ENCODE measurements at places on chromosomes 7 and 10.

GRCh38 chr10:75234683-75235374, 928 bp downstream of the COMTD1 start:
- peak; percentile 51 for DNase-seq

GRCh38 chr10:70590655-70591416, 11.7 kb downstream of the PRF1 start:
- peak; percentile 21 for DNase-seq

DNA sequence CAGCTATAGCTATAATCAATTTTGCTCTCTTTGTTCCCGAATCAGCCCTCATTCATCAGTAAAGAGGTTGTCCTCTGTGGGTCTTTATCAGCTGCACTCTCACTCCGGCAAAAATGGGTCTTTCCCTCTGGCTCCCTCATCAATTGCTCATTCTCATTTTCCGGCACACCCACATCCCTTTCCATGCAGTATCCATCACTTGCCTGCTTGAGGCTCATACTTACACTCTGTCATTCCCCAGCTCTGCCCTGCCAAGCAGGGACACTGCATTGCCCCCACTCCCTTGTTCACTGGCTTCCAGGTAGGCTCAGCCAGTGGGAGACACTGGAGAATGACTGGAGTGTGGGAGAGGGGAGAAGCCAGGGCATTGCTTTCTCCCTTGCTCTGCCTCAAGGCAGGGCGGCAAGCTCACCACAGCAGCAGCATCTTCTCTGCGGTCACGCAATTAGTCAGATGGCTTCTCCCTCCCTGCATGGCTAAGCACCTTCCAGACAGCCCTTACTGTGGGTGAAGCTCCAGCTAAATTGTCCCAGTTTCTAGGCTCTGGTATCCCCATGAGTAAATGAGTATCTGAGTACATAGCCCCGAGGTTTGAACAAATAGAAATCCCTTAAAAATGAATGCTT, 470.7 kb upstream of the LRRN3 start:
- DNase-seq, result no peak

GRCh38 chr7:134900166-134900982, 85.9 kb upstream of the AGBL3 start:
- DNase-seq, result peak; percentile 24

DNA sequence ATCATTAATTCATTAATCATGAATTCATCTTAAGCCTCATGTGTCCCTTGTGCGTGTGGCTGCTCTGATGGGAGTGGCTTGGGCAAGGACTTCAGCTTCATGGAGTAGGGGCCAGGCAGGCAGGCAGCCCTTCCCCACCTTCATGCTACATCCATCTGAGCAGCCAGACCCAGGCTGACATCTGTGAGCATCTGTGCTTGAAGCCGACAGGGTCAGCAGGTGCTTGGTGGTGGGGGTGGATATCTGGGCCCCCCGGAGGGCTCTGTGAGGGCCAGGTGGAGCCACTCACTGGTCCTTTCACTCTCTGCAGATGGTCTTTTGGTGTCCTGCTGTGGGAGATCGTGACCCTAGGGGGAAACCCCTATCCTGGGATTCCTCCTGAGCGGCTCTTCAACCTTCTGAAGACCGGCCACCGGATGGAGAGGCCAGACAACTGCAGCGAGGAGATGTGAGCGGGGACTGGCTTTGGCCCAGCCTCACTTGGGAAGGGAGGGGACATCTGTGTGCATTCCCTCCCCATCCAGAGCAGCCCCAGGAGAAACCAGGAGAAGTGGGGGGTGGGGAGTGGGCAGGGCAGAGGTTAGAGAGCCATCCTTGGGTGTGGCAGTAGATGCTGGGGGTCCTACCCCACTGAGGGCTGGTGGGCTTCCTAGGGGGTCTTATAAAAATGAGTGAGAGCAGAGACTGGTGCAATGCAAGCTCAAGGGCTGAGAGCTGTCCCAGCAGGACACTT, 14.7 kb upstream of the CSGALNACT2 start:
- peak; percentile 25 for DNase-seq

DNA sequence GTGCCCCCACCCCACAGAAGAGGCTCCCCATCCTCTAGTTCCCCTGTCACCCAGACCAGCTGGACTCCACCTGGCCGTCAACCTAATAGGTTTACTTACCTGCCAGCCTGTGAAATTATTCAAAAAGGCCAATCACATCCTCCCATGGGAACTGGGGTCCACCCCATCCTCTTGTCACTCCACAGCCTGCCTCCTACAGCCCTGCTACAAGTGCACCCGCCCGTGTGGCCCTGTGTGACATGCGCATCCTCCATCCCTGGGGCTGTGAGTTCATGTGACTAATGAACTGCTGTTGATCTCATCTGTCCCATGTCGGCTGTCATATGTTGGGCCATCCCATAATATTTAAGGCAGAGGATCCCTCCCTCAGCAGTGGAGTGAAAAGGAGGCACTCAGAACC, 39.4 kb downstream of the AOC1 start:
- no peak for DNase-seq

DNA sequence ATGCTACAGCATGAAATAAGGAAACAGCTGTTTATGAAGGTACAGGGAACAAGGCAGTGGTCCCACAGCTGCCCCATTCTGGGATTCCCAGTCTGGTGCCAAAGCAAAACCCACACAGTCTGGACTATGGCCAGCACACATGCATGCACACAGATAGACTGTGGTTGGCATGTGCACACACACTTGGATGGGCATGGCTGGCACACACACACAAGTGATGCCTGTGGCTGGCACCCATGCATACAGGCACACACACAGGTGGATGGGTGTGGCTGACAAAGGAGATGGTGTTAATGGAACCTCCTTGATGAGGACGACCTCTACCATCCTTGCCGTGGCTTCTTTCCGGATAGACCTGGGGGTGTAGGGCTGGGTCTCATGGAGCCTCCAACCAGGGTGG, 114.0 kb upstream of the LYZL2 start:
- DNase-seq, result no peak

DNA sequence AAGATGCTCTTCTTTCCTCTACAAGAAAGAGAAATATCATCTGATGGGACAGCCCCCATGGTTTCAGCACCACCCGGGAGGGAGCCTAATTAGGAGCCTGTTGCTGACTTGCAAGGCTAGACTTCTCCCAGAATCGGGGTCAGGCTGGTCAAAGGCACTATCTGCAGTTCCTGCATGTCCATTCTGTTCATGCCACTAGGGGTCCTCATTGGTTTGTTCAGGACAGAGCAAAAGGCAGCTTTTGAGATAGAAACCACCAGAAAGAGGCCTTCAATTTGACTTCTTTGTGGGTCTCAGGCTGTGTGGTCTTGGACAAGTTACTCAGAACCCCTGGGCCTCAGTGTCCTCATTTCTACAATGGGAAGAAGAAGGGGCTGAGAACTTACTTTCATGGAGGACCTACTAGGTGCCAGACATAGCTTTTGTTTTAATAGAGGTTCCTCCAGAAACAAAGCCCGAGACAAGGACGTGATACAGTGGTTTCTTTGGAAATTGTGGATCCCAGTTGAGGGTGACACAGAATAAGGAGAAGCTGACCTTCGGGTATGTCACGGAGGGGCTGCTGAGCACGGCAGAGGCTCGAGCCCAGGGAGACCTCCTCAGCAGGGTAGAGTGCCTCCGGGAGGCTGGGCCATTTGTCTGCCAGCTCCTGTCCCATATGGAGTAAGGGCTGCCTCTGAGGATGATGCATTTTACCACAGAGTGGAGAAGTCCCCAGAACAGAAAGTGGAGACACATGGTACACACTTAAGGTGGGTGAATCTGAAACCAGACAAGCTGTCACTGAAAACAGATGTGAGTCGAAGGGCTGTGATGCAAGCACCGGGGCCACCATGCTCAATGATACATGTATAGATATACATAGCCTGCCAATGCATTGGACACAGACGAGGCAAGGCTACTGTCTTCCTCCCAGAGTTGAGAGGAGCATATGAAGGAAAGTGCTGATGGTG, 33.1 kb upstream of the NEUROD6 start:
- peak; percentile 62 for DNase-seq

- no peak for DNase-seq
Observed at GRCh38 chr7:139078911-139079310, 30.6 kb downstream of the ZC3HAV1 start.

GRCh38 chr10:4131407-4132215, 346.6 kb upstream of the KLF6 start:
- no peak for DNase-seq

- DNase-seq, result no peak
Observed at GRCh38 chr7:114264023-114264422, 150.6 kb upstream of the FOXP2 start.

GRCh38 chr10:11602358-11602757, 9.1 kb downstream of the USP6NL start:
- DNase-seq, result no peak

GRCh38 chr7:86665669-86666068, 22.0 kb downstream of the GRM3 start:
- DNase-seq, result no peak

DNA sequence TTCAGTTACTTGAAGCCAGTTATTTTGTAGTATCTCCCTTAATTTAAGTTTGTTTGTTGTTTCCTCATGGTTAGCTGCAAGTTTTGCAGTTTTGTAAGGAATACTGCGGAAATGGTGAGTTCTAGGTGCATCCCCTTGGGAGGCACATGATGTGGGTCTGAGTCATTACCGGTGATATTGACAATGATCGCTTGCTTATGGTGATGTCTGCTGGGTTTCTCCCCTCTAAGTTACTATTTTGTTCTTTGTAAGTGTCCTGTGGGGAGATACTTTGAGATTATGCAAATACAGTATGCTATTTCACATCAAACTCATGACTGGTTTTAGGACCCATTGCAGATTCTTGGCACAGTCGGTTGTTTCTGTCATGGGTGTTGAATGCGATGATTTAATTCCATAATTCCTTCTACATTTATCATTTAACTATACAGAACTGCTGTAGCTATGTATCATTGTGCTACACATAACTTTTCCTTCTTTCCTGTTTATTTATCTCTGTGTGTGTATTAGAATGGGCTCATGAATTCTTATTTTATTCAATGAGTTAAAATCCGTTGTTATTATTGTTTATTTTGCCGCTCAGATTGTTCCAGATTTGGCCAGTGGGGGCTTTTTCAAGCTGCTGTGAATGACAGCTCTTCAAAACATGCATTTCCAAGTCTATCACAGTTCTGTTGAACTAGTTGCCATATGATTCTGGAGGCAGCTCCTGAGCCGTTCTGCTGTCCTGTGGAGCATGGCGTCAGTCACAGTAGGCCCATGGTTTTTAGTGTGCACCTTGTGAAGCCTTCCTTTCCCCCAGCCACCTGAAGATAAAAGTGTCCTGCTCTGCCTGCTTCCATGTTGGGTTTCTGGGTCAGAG, 18.4 kb downstream of the TSPAN14 start:
- DNase-seq, result no peak

DNA sequence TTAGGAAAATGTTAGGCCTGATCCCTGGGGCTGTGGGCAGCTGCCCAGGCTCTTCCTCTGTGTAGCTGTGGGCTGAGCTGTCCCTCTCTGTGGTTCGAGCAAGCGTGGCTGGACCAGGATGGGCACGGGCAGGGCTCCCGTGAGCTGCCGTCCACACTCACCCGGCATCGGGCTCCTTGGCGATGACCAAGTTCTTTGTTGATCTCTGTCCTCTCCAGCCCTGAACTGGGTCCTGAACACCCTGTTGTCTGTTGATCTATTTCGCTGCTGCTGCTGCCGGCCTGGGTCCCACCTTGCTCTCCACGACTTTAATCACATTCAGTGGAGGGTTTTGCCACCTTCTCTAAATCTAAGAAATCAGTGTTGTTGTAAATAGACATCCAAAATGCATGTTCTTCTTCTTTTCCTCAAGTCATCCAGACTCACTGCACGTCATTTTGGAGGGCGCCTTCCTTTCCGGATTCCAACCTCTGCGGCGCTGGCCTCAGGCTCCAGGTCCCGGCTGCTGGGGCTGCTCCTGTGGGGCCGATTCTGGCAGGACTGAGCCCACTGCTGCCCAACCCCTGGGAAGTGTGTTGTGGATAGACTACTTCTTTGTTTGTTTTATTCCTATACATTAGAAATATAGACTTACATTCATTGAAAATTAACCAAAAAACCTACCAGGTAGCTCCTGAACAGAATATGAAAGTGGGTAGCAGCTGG, 100.6 kb downstream of the DYNC2I1 start:
- no peak for DNase-seq

- no peak for DNase-seq
Observed at GRCh38 chr10:58868736-58869435, 307.6 kb upstream of the PHYHIPL start.

- DNase-seq, result no peak
Observed at GRCh38 chr10:48634984-48635557, 30.2 kb upstream of the ARHGAP22 start.

DNA sequence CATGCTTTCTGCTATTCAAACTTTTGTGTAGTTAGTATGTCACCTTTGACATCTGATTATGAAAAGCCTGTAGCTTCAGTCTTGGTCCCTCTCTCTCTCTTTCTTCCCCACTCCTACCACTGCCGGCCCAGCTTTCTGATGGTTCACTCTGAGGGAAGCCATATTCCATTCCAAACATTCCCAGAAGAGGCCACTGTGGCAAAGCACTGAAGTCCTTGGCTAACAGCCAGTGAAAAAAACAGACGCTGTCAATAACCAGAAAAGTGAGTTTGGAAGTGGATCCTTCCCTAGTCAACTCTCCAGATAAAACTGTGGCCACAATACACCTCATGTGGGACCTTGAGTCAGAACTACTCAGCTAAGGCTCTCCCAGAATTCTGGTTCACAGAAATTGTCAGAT, 950.7 kb upstream of the PHF14 start:
- DNase-seq, result no peak

DNA sequence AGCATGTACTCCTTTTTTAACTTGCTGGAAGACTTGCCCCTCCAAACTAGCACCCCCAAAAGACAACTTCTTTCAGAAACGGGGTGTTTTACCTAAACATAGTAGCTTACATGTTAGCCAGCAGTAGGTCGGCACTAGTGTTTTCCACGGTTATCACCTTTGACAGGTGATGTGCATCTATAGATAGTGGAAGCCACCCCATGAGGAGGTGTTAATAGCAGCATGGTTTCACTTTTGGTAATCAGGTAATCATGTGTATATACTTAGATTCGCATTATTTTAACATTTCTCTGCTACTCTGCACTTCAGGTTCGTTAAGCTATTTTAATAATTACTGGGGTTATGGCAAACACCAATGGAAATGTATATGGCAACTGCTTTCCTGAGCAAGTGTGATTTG, 17.6 kb downstream of the SRI start:
- no peak for DNase-seq

GRCh38 chr10:114273910-114274309, 34.9 kb downstream of the VWA2 start:
- DNase-seq, result no peak

DNA sequence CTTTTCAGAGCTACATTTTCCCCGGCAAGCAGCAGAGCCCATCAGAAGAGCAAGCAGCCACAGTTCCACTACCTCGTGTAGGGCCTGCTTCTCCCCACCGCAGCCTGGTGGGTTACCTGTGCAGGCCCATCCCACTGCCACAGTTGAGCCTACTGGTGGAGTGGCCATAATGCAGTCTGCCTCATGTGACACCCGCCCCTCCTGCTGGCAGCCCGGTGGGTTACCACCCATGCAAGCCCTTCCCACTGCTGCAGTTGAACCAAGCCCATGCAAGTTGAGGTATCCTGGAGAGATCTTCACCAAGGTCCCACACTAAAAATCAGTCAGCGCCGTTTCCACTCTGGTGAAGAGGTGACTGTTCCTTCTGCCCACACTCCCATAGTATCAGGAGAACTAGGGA, 32.1 kb upstream of the CNNM1 start:
- no peak for DNase-seq

Data from right hindlimb (tissue), 1 donor.